ENCODE measurements at places on chromosomes 7 and 10.
A peak's percentile ranks its signal among the peaks of the same experiment; 100 is the strongest.

DNA sequence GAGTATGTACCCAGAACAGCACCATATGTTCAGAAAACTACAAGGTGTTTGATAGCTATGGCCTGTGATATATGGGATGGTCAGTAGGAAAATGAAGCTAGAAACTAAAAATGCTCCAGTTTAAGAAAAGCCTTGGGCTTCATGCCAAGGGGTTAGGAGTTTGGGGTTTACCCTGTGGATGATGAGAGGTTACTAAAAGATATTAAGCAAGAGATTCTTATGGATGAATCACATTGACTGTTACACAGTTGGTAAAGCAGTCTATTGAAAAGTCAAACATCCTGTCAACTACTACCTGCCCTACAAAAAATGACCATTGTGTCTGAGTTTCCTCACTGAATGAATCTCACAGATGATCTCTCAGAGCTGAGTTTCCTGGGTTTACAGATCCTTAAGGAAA lies 166.2 kb upstream of the INHBA start:
- no peak for DNase-seq

DNA sequence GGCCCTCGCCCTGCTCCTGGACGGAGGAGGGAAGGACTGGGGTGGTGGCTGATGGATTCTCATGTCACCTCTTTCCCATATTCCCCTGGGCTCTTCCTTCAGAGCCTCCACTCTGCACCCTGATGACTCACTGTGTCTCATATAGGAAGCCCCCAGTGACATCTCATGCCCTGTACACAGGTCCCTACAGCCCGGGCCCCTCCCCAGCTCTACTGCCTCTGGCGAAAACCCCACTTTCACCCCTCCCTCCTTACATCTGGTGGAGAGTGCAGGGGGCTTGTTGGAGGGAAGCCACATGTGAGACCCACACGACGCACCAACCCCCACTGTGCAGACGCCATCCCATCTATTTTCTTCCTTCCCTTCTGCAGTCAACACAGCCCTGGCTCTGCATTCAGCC lies 72.8 kb upstream of the ZNF479 start:
- no peak for DNase-seq

- no peak for DNase-seq
These were observed 21.9 kb downstream of the NAPEPLD start for GRCh38 chr7:103127006-103127405.

DNA sequence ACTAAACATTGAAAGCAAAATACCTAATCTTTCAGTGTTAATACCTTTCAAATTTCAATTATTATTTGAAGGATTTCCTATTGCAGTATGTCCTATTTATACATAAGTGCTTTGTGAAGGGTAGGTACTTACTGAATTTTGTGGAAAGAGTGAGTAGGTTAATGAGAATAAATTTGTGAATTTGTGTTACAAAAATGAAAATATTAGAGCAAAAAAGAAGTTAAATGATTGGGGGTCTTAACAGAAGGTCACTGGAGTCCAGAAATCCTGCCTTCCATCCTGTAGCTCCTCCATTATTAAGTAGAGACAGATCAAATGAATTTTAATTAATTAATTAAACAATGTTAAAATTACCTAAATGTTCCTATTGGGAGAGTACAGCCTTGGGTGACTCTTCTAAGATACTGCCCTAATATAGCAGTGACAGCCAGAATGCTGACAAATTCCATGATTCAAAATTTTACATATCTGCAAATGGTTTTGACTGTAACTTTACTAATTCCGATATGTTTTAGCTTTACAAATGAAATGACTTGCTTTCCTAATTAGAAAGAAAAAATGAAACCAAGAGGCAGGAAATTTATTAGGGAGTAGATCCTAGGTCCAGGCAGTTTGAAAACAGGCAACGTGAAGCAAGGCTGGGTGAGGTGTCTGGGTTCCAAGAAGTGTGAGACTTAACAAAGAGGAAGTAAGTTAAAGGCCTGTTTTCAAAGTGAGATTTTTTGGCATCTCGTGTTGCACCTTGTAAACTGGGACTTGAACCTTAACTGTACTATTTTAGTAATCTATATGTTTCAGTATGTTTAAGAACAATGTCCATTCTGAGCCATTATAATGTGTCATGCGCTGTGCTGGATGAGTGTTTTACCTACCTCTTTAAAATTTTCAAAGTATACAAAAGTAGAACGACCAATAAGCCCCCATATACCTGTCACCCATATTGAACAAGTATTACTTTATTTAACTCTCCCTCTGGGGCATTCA lies 1.5 kb downstream of the PIK3CG start:
- DNase-seq = no peak

- no peak for DNase-seq
These were observed 168.4 kb downstream of the CACNB2 start for GRCh38 chr10:18308600-18308999.

- no peak for DNase-seq
These were observed 253.2 kb downstream of the CAMK1D start for GRCh38 chr10:12602521-12602920.

- no peak for DNase-seq
These were observed 18.7 kb upstream of the PRKAG2 start for GRCh38 chr7:151895631-151896031.

DNA sequence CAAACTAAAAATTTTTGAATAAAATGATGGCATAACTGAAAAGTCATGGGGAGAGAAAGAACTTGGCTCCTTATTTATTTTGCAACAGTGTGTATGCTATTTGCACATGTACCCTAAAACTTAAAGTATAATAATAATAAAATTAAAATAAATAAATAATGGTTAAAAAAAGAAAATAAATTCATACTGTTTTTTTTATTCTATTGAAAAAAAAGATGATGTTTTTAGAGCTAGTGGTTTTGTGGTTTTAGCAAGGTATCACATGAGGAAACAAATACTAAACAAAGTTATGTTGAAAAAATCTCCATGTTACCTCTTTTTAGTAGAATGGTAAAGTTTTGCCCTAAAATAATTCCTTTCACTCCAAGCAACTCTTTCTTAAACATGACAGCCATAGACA lies 26.2 kb downstream of the TMEM168 start:
- no peak for DNase-seq

GRCh38 chr10:100334762-100335161 lies 4.7 kb upstream of the PKD2L1 start:
- no peak for DNase-seq

GRCh38 chr7:33932832-33933468 lies 27.6 kb downstream of the BMPER start:
- peak; percentile 83 for DNase-seq

DNA sequence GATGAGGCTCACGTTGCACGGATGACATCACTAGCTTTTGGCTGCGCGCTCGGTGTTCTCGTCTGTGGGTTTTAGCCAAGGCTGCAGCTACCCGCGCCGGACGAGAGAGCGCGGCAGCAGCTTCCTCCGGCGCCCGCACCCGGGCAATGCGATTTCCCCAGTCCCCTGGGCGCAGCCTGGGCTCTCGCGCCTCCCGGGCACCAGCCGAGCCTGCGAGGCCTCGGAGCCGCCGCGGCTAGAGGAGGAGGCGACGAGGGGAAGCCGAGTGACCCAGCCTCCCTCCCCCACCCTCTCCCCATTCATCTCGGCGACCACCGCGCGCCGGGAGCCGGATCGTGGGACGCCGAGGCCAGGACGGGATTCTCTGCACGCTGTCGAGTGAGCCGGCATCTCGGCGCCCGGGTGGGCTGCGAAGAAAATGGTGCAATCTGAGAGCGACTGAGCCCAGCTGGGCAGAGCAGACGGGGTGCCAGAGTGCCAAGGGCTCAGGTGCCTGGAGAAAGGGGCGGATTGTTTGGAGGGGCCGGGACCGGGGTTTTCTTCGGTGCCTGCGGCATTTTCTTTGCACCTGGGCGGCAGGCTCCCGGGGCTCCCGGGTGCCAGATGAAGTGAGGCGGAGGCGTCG lies 1.2 kb upstream of the TMEM178B start:
- DNase-seq = no peak

DNA sequence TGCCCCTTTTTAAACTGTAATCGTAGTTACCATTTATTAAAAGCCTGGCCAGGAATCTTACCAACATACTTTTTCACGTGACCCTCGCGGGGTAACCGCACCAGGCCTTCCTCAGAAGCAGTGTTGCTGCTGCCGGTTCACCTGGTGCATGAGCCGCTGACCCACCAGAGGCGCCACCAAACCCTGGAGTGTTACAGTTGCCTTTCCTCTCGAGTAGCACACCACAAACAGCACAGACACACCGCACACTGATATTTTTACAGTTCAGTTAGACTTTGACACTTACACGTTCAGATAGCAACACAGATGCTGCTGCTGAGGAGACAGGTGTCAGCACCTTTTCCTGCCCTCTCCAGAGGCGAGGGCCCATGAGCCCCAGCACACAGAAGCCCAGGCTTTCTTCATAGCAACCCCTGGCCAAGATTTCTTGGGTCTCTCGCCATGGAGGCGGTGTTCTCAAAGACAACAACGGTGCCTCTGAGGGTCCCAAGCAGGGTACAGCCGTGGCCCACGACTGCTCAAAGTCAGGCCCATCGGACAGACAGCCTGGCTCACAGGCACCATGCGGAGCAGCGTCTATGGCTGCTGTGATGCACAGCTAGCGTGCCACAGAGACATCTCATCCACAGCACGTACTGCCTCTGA lies 123.1 kb downstream of the DIP2C start:
- no peak for DNase-seq

GRCh38 chr7:1749351-1749863 lies 79.3 kb downstream of the ELFN1 start:
- DNase-seq = no peak

DNA sequence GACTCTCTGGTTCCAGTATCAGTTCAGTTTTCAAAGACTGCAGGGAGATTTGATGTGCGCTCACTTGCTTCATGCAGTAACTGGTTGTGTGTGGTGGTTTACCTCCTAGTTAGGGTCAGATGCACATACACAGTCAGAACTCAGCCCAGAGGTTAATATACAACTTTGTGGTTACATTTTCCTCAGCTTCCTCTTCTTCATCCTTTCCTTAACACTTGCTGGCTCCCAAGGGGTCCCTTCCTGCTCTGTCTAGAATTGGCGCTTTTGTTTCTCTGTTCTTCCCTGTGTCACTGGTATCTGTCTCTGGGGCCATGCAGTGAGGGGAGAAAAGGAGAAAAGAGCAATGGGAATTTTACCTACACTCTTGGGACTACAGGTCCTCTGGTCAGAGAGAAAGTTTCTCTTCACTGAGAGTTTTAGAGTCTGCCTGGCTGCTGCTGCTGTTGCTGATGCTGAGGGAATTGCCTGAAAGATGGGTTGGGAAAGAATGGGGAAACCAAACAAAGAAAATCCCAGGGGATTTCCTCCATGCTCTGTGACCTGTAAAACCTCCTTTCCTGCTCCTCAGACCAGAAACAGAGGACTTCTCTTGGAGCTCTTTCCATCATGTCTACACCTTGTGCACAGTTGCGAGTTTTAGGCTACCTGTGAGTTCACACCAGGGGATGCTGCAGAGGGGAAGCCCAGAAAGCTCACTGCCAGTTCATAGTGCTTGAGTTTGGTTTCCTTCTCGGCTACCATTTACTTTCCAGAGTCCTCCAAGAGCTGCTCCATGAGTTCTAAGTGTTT lies 74.6 kb downstream of the WDFY4 start:
- no peak for DNase-seq

DNA sequence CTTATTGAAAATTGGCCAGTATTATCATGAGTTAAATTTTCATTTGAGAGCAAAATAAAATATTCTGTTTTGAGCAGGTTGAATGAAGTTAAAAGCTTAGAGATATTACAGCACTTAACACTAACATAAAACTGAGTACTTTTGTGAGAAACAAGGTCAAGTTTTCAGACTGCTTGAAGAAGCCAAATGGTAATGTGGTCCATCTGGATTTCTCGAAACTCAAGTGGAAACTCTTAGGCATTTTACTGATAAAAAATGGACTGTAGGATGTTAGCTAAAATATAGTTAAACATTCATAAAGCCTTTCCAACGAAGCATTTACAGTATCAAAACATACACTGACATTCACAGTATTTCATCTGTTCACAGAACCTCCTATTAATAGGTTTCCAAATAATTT lies 528.1 kb upstream of the SEMA3D start:
- DNase-seq = no peak

- DNase-seq = no peak
These were observed 2.8 kb upstream of the GAL3ST4 start for GRCh38 chr7:100171087-100171681.

GRCh38 chr7:33448035-33448434 lies 318.7 kb downstream of the BBS9 start:
- DNase-seq = no peak

DNA sequence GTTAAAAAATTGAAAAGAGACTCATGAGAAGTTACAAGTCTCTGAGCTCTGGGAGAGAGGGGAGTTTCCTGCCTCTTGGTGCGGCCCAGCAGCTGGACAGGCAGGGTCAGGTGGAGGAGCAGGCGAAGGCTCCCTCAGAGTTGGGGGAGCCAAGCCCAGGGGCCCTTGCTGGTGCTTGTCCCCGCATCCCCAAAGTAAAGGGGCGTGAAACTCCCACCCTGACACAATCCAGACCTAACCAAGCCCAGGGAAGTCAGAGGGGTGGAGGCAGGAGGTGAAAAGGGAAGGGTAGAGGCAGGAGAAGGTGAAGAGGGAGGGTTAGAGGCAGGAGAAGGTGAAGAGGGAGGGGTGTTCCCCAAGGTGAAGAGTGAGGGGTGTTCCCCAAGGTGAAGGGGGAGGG lies 322.8 kb downstream of the GLRX3 start:
- DNase-seq = no peak

- no peak for DNase-seq
These were observed 82.4 kb upstream of the LRRTM3 start for GRCh38 chr10:66843396-66843795.

DNA sequence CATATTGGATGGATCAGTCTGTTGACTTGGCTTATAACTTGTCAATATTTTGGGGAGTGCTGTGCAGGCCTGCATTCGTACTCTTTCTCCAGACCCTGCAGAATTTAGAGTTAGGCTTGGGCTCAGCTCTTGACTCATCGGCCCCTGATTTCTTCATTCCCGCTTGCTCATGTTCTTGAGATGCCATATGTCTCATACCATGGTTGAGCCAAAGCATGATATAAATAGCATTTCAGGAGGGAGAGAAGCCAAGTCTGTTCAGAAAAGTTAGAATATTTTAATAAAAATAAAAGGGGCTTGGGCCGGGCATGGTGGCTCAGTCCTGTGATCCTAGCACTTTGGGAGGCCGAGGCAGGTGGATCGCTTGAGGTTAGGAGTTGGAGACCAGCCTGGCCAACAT lies 898.1 kb downstream of the TYW1 start:
- no peak for DNase-seq

DNA sequence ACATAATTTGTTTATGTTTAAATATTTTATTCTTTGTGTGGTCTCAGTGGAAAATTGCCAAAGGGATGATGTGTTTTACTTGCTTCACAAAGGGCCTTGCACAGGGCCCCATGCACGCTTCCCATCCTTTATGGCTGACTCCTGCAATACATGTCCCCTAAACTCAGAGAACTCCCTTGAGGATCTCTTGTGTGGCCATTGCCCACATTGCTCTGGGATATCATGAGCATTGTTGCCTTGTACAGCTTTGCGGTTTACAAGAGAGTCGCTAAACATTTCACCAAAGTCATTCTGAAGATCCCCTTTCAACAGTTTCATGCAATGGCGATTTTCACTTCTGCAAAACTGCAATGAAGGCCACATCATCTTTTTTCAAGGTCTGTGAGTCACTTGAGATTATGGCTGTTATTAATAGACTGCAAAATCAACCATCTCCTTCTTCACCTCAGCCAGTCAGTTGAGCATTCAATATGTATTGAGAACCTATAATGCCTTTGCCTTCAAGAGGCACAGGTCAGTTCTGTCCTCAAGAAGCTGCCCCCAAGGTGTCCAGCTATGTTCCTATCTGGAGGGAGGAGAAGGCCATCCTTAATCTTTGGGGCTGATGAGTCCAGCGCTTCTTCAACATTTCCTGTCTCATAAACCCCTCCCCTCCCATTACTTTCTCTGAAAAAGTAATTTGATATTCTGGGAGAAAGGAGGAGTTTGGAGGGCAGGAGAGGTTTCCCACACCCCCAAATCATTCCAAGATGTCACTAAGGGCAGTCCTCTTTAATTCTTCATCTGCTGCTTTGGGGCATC lies 108.1 kb downstream of the CCDC71L start:
- DNase-seq = no peak

Data from SK-N-MC (cell line).